Left renal cortex interstitium (tissue), 4 donors: ENCODE measurements at places on chromosomes 1 and 21. TPM values are rescaled to one million over a fixed set of nuclear protein-coding genes. Genes with fewer than 3 reads are reported as not detected.

Gene DEPDC1
- polyA plus RNA-seq: 13.8 TPM

Gene KIF26B
- polyA plus RNA-seq: 38.2 TPM

Gene VAMP3
- polyA plus RNA-seq: 108 TPM

Gene GJA9
- 0.51 TPM for polyA plus RNA-seq

Gene PCNT
- 30.4 TPM for polyA plus RNA-seq

Gene AXDND1
- 44.3 TPM for polyA plus RNA-seq

Gene SRGAP2B
- 42.2 TPM for polyA plus RNA-seq

Gene RGS1
- polyA plus RNA-seq: 8.0 TPM

Gene CROCC
- polyA plus RNA-seq: 22.2 TPM

Gene CRYAA
- polyA plus RNA-seq: 0.30 TPM

Gene FCRL2
- 0.08 TPM for polyA plus RNA-seq

Gene AGMAT
- polyA plus RNA-seq: 35.0 TPM

Gene BTG2
- polyA plus RNA-seq: 215 TPM

Gene USP48
- 72.3 TPM for polyA plus RNA-seq
